A172 (cell line): ENCODE measurements at places on chromosomes 3 and 15. TPM values are rescaled to one million over a fixed set of nuclear protein-coding genes. Genes with fewer than 3 reads are reported as not detected.

- DNase-seq, result no peak
Measured at GRCh38 chr3:58342676-58343075, 10.0 kb downstream of the PXK start.

DNA sequence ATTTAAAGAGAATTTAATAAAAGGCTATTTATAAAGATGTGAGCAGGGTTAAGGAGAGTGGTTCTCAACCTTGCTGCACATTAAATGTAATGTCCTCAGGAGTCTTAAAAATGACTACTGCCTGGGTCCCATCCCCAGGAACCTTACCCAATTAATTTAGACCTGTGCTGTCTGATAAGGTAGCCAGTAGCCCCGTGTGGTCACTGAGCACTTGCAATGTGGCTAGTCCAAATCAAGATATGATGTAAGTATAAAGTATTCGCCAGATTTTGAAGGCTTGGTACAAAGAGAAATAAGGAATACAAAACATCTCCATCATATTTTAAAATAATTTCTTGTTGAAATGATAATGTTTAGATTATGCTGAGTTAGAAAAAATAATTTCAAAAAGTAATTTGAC, 343.3 kb upstream of the PPP2R3A start:
- no peak for DNase-seq

GRCh38 chr15:71777216-71777943, 33.0 kb upstream of the NR2E3 start:
- no peak for DNase-seq

- DNase-seq, result no peak
Measured at GRCh38 chr3:15262021-15262420, 56.0 kb downstream of the CAPN7 start.

The SLC6A1 gene
- total RNA-seq, result not detected in 2 replicates

The OXNAD1 gene
- 17.5 and 18.7 TPM in 2 replicates for total RNA-seq

The MUC4 gene
- total RNA-seq, result not detected in 2 replicates
